ENCODE measurements at places on chromosomes 13 and 19.

DNA sequence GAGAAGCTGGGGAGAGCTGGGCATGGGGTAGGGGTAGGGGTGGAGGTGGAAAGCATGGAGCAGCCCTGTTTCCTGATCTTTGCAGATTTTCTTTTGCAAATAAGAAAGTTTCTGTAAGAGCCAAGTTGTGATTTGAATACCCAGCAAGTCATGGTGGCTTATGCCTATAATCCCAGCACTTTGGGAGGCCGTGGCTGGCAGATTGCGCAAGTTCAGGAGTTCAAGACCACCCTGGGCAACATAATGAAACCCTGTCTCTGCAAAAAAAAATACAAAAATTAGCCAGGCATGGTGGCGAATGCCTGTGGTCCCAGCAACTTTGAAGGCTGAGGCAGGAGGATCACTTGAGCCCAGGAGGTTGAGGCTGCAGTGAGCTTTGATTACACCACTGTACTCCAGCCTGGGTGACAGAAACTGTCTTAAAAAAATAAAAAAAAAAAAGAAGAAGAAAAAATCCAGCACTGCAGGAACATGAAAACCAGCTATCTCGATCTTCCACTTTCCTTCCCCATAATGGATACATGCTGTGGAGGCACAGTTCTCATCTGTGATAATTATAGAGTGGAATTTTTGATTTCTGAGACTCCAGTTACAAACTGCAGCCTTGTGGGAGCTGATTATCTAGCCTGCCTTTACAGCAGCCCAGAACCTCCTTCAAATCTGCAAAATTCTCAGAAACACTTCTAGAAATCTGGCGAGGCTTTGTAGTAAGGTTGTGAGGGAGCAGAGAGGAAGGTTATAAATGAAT lies 12.1 kb upstream of the TEX26 start:
- no peak for DNase-seq

- DNase-seq = peak; percentile 83
Observed at GRCh38 chr19:12946092-12946721, 545 bp downstream of the RAD23A start.

- no peak for DNase-seq
Observed at GRCh38 chr19:55186080-55186479, 6.0 kb upstream of the SYT5 start.

DNA sequence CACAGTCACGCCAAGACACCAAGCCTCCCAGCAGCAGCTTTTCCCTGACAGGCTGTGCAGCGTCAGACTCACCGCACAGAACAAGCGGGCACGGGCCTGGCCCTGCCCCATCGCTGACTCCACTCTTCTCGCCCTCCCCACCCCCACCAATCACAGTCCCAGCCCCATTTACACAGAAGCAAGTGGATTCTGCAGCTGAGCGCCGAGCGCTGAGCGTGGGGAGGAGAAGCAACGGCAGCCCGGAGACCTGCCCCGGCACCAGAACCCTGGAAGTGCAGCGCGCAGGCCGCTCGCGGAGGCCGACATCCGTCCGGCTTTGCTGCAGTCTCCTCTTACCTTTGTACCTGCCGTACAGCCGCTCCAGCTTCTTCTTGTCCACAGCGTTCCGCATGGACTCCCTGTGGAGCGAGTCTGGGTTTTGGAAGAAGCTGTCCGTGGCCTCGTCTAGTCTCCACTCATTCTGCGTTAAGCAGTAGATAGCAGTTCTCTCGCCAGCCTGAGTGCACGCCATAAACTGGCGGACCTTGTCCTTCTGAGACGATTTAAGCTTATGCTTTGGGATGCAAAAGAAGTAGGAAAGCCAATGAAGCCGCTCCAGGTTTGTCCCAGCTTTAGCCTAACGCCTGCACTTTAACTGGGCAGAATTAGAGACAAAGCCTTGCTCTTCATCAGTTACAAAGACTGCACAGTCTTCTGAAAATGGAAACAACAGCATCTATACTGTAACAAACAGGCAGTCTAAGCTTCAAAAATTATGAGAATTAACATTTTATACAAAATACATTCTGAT lies 6.8 kb downstream of the DCUN1D2 start:
- DNase-seq = no peak

- DNase-seq = no peak
Observed at GRCh38 chr13:100533588-100534041, 55.0 kb downstream of the GGACT start.

DNA sequence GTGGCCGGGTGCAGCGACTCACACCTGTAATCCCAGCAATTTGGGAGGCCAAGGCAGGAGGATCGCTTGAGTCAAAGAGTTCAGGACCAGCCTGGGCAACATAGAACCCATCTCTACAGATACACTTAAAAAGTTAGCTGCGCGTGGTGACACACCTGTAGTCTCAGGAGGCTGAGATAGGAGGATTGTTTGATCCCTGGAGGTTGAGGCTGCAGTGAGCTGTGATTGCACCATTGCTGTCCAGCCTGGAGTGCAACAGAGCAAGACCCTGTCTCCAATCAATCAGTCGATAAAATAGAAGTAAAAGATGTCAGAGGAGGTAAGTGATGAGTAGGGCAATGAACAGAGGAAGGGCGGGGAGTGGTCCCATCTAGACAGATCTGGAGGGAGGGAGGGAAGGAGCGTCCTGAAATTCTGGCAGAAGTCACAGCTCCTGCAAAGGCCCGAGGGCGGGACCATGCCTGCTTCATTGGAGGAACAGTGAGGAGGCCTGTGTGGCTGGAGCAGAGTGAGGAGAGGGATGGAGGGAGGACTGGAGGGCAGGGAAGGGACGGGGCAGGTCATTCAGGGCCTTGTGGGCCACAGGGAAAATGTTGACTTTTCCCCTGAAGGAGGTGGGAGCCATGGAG lies 9.7 kb downstream of the SMIM24 start:
- DNase-seq = no peak

- DNase-seq = no peak
Observed at GRCh38 chr19:49830766-49831165, 12.7 kb downstream of the MED25 start.

DNA sequence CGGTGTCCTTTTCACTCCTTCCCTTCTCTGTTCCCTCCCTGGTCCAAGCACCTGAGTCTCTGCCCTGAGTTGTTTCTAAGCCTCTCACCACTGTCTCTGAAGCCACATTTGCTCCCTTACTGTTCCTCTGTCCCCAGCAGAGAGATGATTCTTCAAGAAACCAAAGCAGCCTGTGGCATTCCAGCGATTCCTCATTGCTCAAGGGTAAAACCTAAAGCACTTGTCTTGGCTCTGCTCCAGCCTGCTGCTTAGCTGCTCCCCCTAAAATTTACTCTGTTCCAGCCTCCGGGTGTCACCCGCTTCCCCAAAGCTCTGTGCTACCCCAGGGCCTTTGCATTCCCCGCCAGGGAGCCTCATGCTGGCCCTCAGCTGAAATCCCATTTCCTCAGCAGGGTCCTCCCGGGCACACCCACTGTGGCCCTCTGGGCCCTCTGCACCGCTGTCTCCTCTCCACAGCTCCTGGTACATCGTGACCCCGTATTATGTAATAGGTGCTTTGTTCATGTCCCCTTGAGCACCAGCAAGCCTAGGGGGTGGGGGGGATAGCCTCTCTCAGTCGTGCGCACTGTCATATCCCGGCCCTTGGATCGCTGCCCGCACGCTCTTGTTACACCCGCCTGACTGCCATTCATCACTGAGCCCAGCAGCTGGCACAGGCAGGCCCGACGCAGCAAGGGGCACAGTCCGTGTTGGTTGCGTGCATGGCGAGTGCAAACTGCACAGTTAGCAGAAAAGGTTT lies 15.8 kb downstream of the TECR start:
- DNase-seq = no peak

DNA sequence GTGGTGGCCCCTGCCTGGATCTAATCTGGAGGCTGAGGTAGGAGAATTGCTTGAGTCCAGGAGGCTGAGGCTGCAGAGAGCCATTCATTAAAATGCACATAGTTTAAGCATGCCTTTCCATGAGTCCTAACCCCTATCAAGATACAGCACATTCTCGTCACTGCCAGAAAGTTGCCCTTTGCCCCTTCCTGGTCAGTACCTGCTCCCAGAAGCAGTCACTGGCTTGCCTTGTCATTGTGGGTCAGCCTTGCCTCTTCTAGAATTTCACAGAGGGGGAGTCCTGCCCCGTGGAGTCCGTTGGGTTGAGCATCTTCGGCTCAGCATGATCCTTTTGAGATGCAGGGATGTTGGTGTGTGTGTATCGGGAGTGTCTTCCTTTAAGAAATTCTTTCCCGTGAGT lies 10.8 kb downstream of the BICRA start:
- DNase-seq = no peak

GRCh38 chr19:36973021-36973843 lies 57.1 kb downstream of the ZNF568 start:
- peak; percentile 74 for DNase-seq

DNA sequence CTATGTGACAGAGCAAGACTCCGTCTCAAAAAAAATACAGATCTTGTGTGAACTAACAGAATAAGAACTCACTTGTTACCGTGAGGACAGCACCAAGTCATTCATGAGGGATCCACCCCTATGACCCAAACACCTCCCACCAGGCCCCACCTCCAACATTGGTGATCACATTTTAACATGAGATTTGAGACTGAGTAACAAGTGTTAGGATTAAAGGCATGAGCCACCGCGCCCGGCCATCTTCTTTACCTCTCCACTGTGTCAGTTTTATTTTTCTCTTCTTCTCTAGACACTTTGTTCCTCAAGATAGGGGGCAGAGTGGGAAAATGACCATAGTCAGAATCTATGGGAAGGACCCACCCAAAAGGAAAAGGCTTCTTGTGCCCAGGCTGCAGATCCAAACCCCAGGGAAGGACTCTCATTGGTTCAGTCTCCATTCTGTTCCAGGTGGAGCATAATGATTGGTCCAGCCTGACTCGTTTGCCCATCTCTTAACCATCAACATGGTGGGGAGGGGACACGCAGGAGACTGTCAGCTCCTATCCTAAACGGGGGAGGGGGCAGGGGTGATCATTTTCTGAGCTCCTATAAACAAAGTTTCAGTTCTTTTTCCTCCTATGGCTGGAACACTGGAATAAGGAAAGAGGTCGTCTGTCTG lies 1.3 kb upstream of the CALM3 start:
- no peak for DNase-seq

DNA sequence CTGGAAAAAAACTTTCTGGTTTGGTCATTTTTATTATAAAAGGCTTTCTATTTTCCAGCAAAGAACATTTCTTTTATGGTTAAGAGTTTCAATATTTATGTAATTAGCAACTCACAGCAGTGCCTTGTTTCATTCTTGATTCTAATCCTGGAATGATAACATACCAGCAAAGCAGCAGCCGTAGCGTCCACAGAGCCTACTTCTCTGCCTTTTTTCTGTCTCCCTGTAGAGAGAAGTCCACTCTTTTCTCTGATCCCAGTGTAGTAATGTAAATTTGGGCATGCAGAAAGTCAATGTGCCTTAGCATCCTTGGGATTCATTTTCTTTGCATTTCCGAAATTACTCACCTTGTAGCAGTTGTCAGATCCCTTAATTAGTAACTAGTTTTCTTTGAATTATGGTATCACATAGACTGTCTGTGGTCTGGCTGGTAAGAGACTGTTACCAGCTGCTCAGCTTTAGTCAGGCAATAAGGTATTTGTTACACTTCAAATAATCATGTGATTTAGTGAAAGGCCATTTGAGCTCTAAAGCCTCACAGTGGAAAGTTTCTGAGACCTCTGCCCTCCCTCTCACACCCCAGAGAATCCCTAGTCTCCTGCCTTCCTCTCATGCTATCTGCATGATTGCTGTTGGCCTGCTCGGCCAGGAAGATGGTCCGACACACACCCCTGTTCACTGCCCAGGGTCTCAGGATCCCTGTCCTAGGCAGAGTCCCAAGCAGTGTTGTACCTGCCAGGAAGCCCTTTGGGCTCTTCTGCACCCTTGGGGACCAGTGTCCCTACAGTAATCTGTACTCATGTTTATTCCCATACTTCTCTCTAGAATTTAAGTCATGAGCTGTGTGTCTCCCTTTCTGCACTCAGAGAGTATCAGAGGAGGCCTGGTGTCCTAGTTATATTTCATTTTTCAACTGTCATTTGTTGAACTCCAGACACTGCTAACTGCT lies 86.3 kb downstream of the LRCH1 start:
- no peak for DNase-seq

- no peak for DNase-seq
Observed at GRCh38 chr19:46861691-46862502, 1.1 kb downstream of the ARHGAP35 start.

DNA sequence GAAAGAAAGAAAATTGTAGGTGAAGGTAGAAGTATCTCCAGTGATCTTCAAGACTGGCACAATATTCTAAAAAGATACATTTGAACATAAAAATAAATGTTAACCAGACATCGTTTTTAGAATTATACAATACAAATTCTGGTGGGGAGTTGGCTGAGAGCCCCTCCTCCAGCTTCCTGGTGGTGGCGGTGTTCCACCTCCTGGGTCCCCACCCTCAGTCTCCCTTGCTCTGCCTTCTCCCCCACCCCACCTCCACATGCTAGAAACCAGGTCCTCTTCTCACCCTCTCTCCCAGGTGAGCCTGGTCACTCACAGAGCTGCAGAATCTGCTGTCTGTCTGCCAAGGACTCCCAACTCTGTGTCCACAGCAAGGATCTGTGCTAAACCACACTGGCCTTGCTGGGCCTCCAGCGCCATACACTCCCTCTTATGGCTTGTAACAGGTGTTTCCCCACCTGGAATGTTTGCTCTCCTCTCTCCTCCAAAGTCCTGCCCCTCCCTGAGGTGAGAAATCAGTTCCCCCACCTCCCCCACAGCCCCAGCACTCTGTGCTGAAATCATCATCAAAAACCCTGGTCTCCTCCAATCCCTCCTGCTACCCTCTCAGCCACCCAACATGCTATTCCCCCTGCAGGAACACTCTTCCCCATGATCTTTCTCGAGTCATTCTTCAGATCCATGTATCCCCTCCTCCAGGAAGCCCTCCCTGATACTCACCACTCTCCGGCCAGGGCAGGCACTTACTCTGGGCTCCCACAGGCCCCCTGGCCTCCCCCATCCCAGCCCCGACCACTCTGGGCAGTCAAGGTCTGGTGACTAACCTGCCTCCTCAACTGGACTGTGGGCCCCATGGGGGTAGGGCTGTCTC lies 20.5 kb upstream of the CYP2S1 start:
- DNase-seq = no peak

GRCh38 chr19:8609279-8610040 lies 1.1 kb downstream of the ADAMTS10 start:
- peak; percentile 70 for DNase-seq

- DNase-seq = no peak
Observed at GRCh38 chr13:111535523-111535811, 215.0 kb downstream of the TEX29 start.

GRCh38 chr19:33254245-33254824 lies 28.7 kb upstream of the SLC7A10 start:
- no peak for DNase-seq

GRCh38 chr13:23558675-23559536 lies 11.3 kb upstream of the TNFRSF19 start:
- DNase-seq = peak; percentile 93

- DNase-seq = peak; percentile 45
Observed at GRCh38 chr19:32570081-32570785, 10.8 kb upstream of the PDCD5 start.

All from fibroblast of skin of right biceps (primary cell).